Fibroblast of villous mesenchyme (primary cell): ENCODE measurements at places on chromosomes 5 and 9. TPM values are rescaled to one million over a fixed set of nuclear protein-coding genes. Genes with fewer than 3 reads are reported as not detected.

Gene PSAT1
- total RNA-seq = 106 and 158 TPM in 2 replicates

DNA sequence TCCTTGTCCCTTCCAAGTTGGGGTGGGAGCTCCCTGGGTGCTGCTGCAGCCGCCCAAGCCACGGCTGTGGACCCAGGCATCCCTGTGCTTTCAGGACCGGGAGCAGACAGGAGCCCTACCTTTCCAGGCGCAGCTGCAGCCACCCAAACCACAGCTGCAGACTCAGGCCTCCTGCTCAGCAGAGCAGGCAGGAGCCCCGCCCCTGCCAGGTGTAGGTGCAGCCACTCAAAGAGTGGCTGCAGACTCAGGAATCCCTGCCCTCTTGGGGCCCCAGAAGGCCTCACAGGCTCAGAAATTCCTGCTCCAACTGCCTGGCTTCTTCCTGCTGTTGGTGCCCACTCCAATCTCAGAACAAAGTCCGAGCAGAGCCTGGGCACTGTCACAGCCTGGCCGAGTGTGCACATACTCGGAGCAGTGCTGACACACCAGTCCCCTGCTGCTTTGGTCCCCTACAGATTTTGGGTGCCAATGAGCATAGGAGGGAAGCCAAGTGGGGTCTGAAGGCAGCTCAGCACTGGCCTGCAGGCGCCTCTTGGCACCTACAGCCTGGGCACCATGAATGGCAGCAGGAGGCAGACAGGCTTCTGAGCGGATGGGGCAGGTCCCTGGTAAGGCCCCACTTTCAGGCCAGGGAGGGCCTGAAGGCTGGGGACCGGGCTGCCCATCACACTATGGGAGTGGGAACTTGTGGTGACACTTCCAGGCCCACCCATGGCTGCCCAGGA lies 6.0 kb upstream of the TESK1 start:
- DNase-seq = no peak

DNA sequence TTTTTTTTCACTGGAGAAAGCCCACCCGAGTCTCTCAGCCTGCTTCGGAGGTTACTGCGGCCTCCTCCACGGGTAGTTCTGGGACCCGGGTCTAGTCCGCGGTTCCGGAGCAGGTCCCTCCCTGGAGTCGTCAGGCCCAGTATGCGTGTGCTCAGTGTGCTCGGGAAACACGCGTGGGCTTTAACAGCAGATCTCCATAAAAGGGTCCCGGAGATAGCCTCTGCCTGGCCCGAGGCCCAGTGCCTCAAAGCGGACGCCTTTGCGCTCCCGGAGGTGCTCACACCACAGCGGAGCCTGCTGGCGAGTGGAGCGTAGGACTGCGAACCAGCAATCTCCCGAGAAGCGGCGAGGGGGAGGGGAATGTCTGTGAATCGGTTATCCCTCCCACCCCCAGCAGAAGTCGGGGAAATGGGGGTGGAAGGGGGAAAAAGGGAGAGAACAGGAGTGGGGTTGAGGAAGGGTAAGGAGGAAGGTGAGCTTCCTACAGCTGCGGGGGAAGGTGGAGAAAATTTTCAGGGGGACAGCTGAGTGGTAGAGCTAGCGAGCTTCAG lies 28.7 kb downstream of the CDKN2A start:
- peak; percentile 74 for DNase-seq

- DNase-seq = no peak
Measured at GRCh38 chr9:113631137-113631765, 167.7 kb downstream of the RGS3 start.

Gene ACOT12
- not detected in 2 replicates for total RNA-seq

DNA sequence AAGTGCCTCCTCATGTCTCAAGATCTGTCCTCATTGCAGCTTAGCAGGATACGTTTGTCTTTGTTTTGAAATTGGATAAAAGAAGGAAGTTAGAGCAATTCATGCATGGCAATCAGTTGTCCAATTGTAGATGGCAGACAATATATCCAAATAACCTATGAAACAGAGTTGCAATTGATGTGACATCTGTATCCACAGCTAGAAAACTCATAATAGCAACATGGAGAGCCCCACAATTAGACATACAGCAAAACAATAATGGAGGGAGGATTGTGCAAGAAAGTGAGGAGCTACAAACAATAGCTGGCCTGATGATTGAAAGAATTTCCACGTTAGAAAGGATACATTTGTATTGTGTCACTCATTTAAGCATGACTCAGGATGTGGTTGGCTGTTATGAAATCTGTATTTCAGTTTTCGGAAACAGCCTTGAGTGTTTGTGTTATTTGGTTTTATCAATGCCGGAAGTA lies 132.0 kb downstream of the FAM174A start:
- peak; percentile 79 for DNase-seq

DNA sequence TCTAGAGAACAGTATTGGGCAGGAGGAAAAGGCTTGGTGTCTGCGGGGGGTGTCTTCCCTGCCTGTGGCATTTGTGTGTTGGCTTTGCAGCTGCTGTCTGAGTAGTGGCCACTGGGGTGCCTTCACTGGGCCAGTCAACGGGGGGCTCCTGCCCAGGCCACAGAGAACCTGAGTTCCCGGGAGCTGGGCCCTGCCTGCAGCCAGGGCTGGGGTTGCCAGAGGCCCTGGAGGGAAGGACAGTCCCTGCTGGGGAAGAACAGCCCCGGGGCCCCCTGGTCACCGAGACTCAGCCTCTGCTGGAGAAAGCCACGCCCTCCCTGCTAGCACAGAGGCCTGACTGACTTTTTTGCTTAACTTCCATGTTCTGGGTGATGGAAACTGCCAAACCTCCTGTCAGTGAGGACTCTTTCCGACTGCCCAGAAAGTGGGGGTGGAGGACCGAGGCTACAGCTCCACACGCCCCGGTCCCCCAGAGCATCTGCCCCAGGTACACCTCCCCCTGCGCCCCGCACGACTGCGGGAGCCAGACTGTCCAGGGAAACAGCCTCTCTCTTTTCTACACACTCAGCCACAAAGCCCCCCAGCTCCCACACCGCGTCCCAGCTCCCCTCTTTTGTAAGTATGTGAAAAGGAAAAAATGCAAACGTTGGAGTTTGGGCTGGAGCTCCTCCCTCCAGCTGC lies 133.4 kb downstream of the DAB2IP start:
- DNase-seq = no peak

GRCh38 chr5:133147411-133147810 lies 95.6 kb downstream of the HSPA4 start:
- no peak for DNase-seq

Gene LCN15
- not detected in 2 replicates for total RNA-seq

- DNase-seq = no peak
Measured at GRCh38 chr5:122730037-122730436, 44.8 kb upstream of the SNX2 start.

- peak; percentile 65 for DNase-seq
Measured at GRCh38 chr5:172929371-172929838, 29.8 kb upstream of the RPL26L1 start.

- peak; percentile 10 for DNase-seq
Measured at GRCh38 chr5:28344836-28345433, 1306.5 kb upstream of the CDH9 start.

Gene SARDH
- 5.5 and 6.0 TPM in 2 replicates for total RNA-seq

Gene SGCD
- 13.8 and 15.1 TPM in 2 replicates for total RNA-seq

- DNase-seq = no peak
Measured at GRCh38 chr5:150304481-150305081, 1.9 kb upstream of the ARSI start.

DNA sequence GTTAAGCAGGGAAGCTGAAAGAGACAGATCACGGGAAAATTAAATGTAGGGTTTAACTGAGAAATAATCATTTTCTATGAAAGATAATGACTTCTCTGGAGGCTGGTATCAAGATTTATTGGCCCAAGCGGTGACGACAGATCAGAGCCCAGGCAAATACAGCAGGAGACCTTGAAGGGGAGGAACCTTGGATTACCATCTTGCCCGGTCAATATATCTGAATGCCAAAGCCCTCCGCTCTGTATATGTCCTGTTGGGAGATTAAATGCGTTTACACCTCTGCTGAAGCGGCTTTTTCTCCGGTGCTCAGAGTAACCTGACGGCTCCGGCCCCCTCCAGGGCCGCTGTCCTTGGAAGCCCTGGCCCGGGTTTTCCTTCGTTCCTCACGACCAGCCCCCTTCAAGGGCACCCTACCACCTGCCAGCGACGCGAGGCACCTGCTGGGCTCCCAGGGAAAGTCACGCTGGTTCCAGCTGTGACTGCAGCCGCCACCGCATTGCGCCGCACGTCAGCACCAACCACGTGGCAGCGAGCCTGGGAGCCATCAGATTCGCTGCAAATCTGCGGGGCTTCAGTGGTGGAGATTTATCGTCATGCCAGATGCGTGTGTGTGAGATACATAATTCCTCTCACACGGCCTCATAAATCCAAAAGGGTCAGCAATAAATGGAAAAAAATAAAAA lies 4.4 kb upstream of the QSOX2 start:
- peak; percentile 24 for DNase-seq

DNA sequence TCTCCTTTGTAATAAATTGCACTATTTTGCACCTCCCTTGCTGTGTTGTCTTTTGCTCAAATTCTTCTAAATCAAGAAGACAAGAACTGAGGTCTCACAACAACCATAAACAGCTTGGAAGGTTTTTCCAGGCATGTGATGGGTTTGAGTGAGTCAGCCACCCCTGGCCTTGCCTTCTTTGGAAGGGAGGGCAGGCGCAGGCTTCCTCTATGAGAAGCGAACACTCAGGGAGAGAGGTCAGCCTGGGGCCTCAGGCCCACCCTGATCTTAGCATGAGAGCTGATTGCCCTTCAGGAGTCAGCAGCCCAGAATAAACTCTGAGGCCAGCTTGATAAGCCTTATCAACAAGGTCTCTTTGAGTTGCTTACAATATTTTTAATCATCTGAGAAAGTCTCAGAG lies 31.6 kb downstream of the S1PR3 start:
- DNase-seq = peak; percentile 85

DNA sequence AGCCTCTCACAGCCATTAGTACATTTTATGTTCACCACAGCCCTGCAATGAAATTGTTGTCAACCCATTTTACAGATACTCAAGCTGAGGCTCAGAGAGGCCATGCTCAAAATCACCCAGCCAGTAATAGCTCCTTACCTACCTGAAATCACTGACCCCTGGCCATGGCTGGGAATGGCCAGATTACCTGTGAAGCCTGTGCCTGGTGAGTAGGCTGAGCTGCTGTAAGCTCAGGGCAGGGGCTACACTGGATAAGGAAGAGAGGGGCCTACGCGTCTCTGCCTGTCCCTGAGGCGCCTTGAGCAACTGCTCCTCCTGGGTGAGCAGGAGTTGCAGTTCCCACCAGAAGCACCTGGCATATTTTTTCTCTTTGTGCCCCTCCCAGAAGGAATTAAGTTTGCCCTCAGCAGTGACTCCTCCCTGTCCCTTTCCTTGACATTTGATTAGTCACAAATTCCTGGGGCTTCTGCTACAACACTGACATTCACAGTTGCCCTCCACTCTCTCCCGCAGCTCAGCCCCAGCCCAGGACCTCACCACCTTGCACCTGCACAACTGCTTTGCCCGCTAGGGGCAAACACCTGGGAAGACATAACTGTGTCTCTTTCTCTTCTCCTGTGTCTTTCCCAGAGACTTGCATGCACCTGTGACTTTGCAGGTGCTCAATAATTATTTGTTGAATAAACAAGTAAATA lies 5.7 kb downstream of the CLTB start:
- DNase-seq = no peak

DNA sequence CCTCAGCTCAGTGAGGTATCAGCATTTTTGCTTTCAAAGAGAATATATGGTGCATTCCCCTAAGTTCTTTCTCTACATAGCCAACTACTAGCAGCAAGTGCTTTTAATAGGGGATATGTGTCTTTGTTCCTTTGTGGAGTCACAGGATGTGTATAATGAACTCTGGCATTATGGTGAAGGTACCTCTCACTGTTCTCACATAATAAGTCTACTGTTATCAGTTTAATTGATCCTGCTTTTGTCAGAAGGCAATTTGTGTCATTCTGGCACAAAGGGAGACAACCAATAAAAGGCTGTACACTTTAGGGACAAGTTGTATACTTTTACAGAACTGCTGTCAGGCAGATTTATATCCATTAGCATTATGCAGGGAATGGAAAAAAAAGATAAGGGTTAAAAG lies 531.4 kb upstream of the RIOK2 start:
- DNase-seq = no peak

DNA sequence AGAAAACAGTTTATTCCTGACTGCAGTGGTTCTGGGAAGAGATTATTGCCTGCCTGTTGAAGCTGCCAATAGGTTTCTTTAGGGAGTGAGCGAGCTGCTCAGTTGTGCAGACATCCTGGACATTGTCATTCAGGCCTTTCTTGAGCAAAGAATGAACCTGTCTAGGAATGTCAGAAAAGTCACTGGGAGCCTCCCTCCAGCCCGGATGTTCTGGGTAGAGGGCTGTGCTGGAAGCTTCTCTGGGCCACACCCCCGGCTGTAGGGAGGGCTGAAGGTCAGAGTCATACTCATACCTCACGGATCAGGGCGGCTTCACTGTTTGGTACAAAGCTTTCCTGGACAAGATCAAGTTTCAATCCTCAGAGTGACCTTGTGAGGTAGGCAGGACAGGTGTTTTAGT lies 33.4 kb upstream of the TBC1D2 start:
- DNase-seq = no peak

DNA sequence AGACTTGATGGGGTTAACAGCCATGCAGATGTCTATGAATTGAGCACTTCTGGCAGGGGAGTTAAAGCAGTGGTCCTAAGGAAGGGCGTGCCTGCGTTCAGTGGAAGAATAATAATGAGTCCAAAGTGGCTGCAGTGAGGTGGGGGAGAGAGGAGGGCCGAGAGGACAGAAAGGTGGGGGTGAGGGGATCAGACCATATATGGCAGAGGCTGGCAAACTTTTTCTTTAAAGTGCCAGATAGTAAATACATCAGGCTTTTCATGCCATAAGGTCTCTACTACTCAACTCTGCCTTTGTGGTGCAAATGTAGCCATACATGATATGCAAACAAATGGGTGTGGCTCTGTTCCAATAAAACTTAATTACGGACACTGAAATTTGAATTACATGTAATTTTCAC lies 77.1 kb downstream of the STRBP start:
- DNase-seq = no peak

Gene GABRA1
- total RNA-seq = not detected in 2 replicates

GRCh38 chr9:96460882-96461281 lies 10.9 kb downstream of the HABP4 start:
- peak; percentile 85 for DNase-seq

Gene DMRTA1
- total RNA-seq = 0.32 and 0.86 TPM in 2 replicates

DNA sequence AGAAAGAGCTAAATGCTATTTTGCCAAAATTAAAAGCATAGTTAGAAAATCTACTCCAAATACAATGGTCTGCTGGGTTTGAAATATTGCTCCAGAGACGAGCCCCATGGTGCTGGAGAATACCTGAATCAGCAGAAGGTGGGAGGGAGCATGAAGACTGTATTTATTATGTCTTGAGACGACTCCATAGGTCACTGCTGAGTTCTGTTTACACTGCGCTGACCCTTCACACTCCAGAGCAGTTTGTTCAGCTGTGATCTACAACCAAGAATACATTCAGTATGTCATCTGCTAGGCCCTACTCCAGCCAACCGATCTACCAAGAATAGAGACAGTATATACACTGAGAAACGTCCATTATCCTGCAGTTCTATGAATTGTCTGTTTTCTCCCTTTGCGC lies 150.5 kb downstream of the TLE1 start:
- DNase-seq = no peak

DNA sequence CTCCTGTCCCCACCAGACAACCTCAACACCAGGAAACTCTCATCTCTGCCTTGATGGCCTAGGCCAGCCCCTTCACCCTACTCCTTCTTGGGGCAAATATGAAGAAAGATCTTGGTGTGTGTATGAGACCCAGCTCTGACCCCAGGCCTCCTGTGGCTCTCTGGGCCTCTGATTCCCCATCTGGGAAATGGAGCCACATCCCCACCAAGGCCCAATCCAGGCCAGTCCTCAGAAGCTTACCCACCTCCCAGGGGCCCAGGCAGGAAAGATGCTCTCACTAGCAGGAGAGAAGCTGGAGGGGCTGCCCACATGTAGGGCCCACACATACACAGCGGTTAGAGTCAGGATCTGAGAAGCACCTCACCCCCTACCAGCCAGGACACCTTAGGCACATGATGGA lies 38.9 kb downstream of the BICD2 start:
- no peak for DNase-seq
